ENCODE measurements at places on chromosomes 5 and 9. TPM values are rescaled to one million over a fixed set of nuclear protein-coding genes. Genes with fewer than 3 reads are reported as not detected.
A peak's percentile ranks its signal among the peaks of the same experiment; 100 is the strongest.

- DNase-seq = no peak
Observed at GRCh38 chr9:132124800-132125199, 37.1 kb upstream of the NTNG2 start.

GRCh38 chr5:83353231-83353630 lies 118.3 kb upstream of the VCAN start:
- DNase-seq = no peak

- no peak for DNase-seq
Observed at GRCh38 chr9:93698140-93698908, 121.9 kb downstream of the PHF2 start.

- peak; percentile 38 for DNase-seq
Observed at GRCh38 chr9:71446473-71447411, 321.6 kb downstream of the CEMIP2 start.

- no peak for DNase-seq
Observed at GRCh38 chr5:6733411-6734242, 20.4 kb downstream of the TENT4A start.

GRCh38 chr5:107779437-107779836 lies 108.7 kb upstream of the EFNA5 start:
- DNase-seq = no peak

Gene CD180
- not detected for total RNA-seq

- DNase-seq = peak; percentile 55
Observed at GRCh38 chr9:16032799-16033198, 480.0 kb downstream of the CCDC171 start.

Gene SLC34A3
- total RNA-seq = 1.0 TPM

GRCh38 chr5:134436523-134437339 lies 25.1 kb upstream of the CDKN2AIPNL start:
- peak; percentile 86 for DNase-seq

Gene SLC45A2
- not detected for total RNA-seq

Gene WDR38
- not detected for total RNA-seq

- no peak for DNase-seq
Observed at GRCh38 chr5:34475249-34475966, 180.7 kb upstream of the RAI14 start.

Gene LPAR1
- 67.9 TPM for total RNA-seq

- peak; percentile 45 for DNase-seq
Observed at GRCh38 chr5:76204713-76205112, 121.5 kb downstream of the SV2C start.

Gene PITX1
- total RNA-seq = 40.8 TPM

DNA sequence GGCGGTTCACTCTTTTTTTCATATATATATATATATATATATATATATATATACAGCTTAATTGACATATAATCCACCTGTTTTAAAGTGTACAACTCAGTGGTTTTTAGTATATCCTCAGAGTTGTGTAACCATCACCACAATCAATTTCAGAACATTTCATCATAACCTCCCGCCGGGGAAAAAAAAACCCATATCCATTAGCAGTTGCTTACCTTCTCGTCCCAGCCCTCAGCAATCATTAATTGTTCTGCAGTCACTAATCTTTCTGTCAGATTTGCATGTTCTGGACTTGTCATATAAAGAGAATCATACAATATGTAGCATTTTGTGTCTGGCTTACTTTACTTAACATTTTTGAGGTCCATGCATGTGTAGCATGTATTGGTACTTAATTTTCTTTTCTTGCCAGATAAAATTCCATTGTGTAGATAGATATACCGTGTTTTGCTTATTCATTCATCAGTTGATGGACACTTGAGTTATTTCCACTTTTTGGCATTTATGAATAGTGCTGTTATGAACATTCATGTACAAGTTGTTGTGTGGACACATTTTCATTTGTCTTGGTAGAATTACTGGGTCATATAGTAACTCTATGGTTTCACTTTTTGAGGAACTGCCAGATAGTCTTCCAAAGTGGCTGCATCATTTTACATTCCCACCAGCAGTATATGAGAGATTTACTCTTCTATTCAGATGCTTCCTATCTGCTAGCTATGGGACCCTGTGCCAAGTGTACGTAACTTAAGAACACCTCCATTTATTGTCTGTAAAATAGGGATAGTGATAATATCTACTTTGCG lies 3.5 kb upstream of the RNF145 start:
- DNase-seq = no peak

GRCh38 chr5:122584411-122585300 lies 190.2 kb upstream of the SNX2 start:
- DNase-seq = no peak

Gene TDRD7
- total RNA-seq = 4.2 TPM

Gene IFNA2
- total RNA-seq = not detected

DNA sequence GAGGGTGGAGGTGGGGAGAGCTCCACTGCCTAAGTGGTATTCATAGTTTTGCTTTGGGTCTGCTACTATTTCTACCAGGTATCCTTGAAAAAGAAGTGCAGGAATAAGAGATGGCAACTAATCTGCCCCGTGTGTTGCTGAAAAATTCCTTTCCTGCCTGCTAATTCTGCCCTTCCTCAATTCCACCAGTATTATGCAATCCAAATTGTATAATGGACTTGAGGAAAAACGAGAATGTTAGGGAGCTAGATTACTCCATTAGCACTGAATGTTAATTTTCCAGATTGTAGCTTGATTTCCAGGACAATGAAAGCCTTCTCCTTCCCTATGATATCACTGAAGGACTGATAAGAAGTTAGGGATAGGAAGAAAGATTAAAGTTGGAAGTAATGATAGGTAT lies 16.9 kb downstream of the ADAM19 start:
- peak; percentile 34 for DNase-seq

Gene PCDHGA4
- total RNA-seq = not detected

Gene SPATA31D4
- total RNA-seq = not detected

DNA sequence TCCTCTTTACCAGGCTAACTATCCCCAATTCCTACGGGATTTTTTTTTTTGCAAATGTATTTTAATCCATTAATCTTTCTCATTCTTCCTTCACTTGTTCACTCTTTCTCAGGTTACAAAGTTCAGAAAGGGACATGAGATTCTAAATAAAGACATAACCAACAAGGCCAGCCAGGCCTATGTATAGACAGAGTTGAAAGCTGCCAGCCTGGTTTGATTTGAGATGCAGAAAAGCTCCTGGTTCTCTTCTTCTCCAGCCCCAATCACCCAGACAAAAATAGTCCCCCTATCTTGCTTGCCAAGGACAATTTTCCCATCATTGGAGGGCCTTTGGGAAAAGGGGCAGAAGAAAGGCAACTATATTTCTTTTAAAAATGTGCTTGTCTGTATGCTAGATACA lies 398.8 kb downstream of the NFIB start:
- DNase-seq = no peak

Gene F2RL2
- total RNA-seq = not detected

DNA sequence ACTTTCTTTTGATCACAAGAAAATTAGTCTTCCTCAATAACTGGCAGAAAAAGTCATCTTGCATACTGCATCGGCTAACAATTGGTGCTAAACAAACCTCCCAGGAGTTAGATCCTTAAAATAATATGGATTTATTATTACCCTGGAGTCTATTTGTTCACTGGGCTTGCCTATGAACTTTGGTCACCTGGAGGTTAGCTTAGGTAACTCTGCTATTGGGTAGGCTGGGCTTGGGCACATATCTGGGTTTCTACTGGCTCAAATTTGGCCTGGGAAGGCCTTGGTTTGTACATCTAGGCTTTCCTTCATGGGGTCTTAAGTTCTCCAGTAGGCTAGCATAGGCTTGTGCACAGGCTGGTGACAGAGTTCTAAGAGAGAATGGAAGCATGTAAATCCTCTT lies 279.9 kb downstream of the RASEF start:
- no peak for DNase-seq

- no peak for DNase-seq
Observed at GRCh38 chr5:31244921-31245320, 51.4 kb downstream of the CDH6 start.

DNA sequence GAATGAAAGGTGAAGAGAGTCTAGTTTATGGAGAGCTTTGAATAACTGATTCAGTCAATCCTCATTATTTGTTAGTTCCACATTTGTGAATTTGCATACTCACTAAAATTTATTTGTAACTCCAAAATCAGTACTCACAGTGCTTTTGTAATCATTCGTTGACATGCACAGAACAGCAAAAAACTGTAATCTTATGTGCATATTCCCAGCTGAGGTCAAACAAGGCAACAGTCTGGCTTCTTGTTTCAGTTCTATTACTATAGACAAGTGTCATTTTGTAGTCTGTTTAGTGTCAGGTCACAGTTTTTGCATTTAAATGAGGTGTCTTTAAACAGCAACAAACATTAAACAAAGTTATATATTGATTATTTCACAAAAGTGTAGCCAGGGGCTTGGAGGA lies 142.5 kb downstream of the RNF180 start:
- DNase-seq = no peak

Gene ATOX1
- 122 TPM for total RNA-seq

Gene FREM1
- total RNA-seq = 0.52 TPM

Measured in PC-3 (cell line).